MCF 10A (cell line): ENCODE measurements at places on chromosomes 12 and 14.

DNA sequence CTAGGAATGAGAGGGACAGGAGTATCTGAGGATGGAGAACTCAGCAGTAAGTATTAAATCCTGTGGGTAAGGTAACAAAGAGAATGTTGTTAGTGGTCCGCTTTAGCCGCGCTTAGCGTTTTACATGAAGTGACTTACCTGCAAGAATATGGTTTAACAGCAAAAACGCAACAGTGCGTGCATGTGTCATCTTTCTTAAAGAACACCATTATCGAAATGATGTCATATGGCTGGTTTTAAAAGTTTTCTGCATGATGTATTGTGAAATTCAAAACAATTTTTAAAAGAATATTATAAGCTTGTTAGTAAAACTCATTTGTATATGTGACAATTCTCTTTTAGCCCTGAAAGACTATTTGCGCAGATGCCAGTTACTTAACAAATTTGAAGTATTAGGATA, 1.7 kb downstream of the LEMD3 start:
- DNase-seq: no peak

DNA sequence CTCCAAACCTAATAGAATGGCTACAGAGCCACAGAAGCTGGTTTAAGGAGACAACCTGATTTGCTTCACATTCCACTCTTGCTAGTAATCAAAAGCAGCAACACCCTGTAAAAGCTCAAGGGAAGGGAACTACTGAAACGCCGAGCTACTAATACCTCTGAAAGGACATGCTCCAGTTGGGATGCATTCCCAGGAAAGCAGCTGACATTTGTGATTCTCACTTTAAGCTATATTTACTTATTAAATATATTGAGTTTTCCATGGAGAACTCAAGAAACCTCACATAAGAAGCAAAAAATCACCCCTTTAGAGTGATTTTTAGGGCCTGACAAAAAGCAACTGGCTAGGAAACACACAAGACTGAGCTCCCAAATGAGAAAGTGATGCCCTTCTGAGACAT, 1073.0 kb upstream of the FLRT2 start:
- DNase-seq: no peak

DNA sequence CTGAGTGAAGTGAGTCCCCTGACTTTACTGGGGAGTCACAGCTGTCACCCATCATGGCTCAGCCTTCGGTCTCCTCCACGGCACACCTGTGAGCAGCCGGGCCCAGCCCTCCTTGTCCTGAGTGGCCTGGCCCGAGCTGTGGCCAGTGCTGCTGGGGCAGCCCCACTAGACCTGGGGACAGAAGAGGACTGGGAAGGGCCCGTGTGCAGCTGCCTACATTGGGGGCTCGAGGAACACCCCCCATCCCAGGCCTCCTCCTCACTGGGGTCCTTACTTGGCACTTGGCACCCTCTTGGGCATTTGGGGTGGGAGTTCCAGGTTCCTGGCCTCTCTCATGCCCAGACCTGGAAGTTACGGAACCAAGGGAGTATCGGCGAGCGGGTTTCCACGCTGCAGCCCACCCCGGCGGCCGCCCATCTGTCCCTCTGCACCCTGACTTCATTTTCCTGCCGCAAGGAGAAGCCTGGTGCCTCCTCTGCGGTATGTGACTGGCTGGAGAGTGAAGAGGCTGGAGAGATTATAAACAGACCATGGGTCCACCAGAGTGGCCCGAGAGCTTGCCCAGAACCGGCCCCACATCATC, 179.7 kb downstream of the KIF26A start:
- no peak for DNase-seq

DNA sequence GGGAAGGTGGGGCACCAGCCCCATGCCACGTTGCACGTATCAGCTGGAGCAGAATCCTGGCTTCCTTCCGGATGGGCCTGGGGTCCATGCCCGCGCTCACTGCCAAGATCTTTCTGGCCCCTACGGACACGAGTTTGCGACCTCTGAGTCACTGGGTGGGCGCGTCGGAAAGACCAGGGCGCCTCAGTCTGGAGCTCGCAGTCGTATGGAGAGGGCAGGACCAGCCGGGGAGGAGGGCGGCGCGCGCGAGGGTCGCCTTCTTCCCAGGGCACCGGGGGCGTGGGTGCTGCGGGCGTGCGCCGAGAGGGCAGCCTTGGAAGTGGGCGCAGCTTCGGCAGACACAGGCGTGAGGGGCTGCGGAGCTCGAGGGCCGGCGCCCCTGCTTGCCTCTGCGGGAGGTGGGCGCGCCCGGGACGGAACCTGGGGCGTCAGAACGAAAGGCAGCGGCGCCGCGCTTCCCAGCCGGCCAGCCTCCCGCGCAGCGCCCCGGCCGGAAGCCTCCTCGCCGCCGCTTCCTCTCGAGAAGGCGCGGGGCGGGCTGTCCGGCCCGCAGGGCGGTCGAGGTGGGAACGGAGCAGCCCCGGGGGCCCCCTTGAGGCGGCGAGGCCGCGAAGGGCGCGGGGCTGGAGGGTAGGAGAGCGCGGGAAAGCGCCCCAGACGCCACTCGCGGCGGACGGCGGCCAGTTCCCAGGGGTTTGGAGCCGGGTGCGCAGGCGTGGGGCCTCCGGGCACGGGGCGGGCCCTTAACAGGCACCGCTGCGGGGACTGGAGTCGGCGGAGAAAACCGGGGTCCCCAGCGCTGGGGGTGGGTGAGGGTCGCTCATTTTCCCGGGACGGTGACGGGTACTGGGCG, at the start of gene ARL6IP4:
ARL6IP4 (plus strand) TSS at position 499 of the 853 bp plus-strand sequence. CDS start 459 bp downstream, outside the sequence.
- DNase-seq: peak; percentile 56

DNA sequence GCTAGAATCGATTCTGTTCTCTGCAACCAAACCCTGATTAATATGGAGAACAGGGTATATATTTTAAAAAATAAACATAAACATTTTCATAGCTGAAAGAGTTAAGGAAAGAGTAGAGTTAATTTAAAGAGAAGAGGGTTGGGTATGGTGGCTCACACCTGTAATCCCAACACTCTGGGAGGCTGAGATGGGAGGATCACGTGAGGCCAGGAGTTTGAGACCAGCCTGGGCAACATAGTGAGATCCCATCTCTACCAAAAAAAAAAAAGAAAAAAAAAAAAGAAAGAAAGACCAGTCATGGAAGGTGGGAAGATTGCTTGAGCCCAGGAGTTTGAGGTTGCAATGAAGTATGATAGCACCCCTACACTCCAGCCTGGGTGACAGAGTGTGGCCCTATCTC, 25.5 kb downstream of the GTSF1 start:
- DNase-seq: no peak

- no peak for DNase-seq
Observed at GRCh38 chr14:68820119-68820518, 27.3 kb upstream of the ZFP36L1 start.

DNA sequence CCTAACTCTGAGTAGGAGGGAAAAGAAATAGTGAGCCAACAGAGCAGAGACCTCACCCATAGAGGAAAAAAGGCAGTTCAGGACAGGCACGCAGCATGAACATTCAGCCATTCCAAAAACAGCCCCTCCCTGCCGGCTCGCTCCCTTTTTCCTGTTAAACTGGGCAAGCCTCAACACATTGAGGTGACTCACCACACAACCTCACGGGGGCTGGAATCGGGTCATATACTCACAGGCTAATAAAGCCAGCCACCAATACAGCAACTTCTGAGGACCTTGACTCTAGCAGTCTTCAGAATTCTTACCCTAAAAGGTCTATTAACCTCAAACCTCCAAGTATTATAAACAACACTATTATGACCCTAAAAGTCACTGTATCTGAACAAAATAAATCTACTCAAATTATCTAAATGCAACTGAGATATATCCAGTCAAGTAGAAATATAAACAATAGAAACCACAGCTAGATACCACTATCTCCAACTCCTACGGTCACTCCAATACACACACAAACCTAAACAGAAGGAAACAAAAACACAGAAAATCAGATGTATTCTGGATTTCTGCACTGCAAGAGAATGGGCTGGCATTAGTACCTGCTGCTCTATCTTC, 6.3 kb downstream of the YBX3 start:
- DNase-seq: peak; percentile 97
